ENCODE measurements at places on chromosomes 3 and 15. TPM values are rescaled to one million over a fixed set of nuclear protein-coding genes. Genes with fewer than 3 reads are reported as not detected.

- DNase-seq: no peak
Observed at GRCh38 chr15:69865369-69865768, 232.3 kb downstream of the TLE3 start.

GRCh38 chr3:112228786-112229185 is 65.2 kb downstream of the SLC9C1 start:
- no peak for DNase-seq

DNA sequence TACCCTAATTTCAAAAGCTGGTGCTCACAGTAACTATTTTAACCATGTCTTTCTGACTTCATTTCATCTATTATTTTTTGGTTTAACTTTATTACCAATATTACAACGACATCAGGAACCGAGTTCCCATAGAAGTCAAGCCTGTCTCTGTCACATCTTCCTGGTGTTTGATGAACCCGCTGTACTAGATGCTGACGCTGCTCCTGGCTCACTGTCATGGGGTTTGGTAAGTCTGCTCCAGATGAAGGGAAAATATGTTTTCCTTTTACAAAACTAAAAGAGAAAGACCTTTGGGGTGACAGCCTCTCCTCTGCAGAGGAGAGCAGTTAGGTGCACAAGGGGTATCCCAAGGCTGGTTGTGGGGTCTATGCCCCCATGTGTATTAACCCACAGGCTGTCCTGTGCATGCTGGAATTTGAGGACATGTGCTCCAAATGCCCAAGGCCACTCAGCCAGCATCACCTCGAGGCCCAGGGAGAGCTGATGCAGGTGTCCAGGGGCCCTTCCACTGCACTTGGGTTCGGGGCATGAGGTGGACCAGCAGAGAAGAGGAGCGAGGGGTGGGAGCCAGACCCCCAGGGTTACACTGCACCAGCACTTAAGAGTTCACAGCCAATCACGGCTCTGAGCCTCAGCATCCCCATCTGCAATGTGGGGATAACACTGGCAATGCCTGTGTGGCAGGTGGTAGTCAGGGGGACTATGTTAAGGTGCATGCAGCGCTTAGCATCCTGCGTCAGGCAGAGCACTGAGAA is 62.2 kb downstream of the ATP10A start:
- no peak for DNase-seq

- DNase-seq: no peak
Observed at GRCh38 chr3:133954717-133955360, 59.2 kb upstream of the RAB6B start.

DNA sequence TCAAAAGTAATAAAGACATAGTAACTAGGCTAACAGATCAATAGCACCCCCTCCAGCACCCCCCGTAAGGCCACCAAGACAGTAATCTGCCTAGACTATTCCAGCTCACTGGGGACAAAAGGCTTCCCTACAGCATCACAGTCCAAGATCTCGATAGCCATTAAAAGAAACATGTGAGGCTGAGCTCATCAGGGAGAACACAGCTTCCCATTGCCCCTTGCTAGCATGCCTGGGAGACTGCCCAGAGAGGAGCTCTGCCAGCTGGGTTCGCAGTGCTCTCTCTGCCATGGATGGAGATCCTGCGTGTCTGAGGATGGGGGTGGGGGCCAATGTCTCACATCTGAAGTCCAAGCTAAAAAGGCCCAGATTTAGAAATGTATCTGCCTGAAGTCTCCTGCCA is 17.8 kb downstream of the LRIG1 start:
- DNase-seq: peak; percentile 84

GRCh38 chr15:71830981-71831380 is 20.6 kb downstream of the NR2E3 start:
- no peak for DNase-seq

DNA sequence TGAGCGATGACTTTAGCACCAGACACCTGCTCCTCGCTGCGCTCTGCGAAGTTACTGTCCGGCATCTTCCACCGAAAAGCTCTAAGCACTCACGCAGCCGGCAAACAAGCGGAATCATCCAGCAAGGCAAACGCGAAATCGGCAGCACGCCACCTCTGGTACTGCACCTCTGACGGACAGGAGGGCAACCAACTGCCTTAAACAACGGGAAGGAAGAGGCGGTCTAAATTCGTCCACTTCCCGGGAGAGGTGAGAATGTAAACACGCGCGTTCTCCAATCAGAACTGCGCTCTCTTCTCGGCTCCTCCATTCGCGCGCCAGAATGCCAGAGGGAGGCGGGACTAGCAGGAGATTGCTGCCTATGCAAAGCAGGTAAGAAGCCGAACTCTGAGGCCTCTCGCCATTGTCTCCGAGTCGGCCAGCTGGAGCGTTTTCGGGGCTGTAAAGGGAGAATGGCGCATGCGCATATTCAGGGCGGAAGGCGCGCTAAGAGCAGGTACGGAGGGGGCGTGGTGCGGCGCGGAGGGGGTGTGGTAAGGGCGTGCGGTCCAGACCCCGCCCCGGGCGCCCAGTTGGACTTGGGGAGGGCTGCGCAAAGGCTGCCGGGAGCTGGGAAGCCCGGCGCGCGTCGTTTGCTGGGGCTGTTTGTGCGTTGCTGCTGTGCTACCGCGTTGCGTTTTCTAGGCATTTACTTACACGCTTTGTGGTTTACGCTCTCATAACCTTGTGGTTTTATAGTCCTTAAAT is at the start of the genes BTD and HACL1:
TSS of gene BTD (plus strand) at position 347 of the 747 bp plus-strand sequence. CDS start 33,695 bp downstream, outside the sequence.
TSS of gene HACL1 (minus strand) at position 171 of the 747 bp plus-strand sequence. CDS start at position 65, 106 bp downstream.
- peak; percentile 94 for DNase-seq

DNA sequence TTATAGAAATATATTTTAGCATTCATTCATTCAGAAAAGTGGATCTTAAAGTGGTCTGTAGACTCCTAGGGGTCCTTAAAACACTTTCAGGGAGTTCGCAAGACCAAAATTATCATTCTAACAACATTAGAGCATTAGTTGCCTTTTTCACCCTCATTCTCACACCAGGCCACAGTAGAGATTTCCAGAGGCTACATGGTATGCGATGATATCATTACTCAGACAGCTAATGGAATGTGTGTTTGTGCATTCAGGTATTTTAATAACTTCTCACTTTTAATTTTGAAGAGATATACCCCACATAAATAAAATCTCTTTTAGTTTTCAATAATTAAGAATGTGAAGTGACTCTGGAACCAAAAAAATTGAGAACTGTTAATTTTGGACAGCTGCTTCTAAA is 206.9 kb downstream of the NSUN3 start:
- no peak for DNase-seq

DNA sequence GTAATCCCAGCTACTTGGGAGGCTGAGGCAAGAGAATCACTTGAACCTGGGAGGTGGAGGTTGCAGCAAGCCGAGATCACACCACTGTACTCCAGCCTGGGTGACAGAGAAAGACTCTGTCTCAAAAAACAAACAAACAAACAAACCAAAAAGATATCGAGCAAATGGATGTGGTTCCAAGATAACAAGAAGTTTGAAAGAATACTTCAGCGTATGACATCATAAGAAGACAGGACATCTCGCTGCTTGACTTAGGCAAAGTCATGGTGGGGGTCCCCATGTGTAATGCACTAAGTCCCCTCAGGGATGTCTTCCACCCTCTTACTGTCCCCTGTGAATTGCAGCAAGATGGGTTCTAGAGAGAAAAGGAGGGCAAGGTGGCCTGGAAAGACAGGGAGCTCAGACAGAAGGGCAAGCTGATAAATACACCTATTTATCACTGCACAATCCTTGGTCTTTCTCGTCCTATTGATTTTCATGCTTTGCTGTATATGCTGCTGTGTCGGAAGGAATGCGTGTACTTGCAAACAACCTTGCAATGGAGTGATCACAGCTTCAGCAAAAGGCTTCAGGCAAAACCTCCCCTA is 115.0 kb downstream of the BDH1 start:
- DNase-seq: no peak

DNA sequence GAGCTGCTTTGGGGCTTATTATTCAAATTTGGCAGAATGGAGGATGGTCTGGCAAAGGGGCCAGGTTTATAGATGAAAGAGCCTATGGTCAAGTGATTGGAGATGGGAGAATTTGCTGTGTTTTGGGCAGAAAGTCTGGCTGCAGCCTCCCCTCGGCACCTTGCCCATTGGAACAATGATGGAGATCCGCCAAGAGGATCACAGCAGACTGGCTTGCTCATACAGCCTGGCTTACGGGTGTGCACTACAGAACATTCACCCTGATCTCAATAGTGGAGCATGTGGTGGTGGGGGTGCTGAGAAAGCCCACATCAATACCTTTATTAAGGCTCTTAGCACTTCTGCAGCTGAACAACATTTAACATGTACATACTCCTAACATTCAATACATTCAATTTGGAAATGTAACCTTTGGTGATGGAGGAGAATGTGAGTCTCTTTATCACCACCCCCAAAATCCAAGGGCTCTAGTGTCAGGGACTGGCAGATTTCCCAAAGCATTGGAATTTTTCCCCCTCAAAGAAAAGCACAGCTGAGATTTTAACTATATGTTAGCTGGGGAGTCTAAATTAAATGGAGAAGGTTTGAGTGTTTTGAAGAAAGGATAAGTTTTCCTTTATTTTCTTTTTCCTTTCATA is 118.4 kb upstream of the TMC3 start:
- no peak for DNase-seq

- DNase-seq: no peak
Observed at GRCh38 chr3:190631295-190631694, 117.4 kb downstream of the IL1RAP start.

GRCh38 chr3:48077815-48078214 is 61.6 kb upstream of the MAP4 start:
- DNase-seq: no peak

- no peak for DNase-seq
Observed at GRCh38 chr15:71002316-71002715, 109.7 kb downstream of the LRRC49 start.

DNA sequence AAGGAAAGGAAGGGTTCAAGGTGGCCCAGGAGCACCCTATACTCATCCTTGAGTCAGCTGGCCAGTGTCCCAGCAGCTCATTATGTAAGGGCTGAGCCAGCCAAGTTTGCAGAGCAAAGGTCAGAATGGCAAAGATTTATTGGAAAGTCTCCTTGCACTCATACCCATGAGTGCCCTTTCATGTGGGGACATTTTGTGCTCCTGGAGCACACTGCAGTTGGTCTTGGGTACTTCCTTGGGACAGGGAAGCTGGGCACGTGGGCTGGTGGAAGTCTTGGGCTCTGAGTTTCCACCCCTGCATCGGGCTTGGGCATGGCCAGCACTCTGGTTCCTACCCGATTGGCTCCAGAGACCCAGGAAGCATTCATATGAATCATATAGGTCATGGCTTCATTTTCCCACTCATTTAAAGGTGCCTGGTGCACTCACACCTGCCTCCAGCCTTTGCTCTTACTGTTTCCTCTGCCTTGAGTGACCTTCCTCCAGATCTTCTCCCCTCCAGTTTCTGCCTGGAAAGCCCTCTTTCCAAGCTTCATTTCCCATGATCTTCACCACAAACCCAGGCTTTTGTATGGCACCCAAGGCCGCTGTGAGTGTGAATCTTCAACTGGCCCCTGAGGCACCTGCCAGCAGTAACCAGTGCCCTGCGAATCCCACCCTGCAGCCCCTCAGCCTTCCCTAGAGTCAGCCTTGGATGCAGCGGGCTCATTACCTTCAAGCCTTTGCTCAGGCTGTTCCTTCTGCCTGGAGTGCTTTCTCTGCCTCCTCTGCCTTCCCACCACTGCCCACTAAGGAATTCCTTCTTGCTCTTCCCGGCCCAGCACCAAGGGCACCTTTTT is 10.5 kb upstream of the PRKCD start:
- DNase-seq: no peak

DNA sequence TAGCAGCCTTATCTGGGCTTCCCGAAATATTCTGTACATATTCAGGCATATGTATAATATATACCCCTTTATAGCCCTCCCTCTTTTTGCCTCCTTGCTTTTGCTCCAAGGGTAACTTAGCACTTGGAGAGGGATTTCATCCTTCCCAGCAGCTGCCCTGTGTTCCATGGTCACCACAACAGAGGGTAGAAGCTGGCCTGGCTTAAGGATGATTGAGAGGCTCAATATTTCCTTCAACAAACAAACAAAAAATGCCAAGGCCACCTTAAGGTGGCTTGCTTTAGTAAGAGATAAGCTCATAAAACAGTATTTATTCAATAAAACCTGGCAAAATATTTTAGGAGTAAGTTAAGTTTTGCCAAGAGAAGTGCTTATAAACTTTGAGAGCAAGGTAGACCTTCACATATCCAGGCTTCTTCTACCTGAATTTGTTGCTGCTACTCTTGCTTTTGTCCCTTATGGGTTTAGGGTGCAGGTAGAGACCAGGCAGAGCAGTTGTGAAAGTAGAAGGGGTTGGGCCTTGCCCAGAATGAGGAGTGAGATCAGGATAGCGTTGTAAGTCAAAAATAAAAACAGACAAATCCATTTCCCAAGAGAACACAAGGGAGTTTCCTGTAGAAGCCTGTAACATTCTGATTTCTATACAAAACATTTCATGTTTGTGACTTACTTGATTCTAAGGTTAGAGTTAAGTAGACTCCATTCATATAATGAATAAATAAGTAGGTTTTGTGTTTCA is 52.7 kb upstream of the ATOSA start:
- DNase-seq: no peak

DNA sequence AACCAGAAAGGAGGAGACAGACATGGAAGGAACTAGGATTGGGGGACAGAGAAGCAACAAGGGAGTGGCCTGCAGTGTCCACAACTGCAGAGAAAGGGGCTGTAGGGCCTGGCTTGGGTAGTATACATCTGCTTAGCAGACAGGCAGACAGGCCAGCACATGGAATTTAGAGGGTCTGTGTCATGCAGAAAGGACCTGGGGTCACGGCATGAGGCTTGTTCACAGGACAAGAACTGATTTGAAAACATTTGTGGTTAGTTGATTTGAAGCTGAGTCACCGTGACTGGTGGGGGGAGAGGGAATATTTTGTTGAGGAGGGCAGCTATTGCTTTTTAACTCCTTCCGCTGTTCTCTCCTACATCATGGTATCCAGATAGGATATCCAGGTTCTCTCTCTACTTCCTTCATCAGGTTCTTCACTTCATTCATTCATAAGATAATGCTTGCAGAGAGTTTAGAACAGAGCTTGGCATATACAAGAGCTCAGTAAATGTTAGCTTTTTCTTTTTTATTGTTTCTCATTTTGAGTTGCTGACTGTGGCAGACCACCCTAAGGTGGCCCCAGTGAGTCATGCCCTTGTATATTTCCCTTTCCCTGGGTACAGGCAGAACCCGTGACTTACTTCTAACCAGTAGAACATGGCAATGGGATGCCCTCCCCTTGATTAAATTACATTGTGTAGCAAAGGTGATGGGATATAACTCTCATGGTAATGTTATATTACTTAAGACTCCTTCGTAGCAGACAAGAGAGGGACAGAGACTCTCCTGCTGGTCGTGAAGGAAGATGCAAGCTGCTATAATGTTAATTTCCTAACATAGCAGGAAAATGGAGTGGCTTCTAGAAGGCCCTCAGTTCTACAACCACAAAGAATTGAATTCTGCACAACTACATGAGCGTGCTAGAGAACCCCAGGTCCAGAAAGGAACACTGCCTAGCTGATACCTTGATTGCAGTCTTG is 95.0 kb upstream of the NMNAT3 start:
- no peak for DNase-seq

- DNase-seq: no peak
Observed at GRCh38 chr3:99542767-99543518, 95.5 kb upstream of the COL8A1 start.

Gene PSTPIP1
- total RNA-seq: 1.4 TPM

Gene CHRFAM7A
- 2.2 TPM for total RNA-seq

Gene FAH
- 22.4 TPM for total RNA-seq

Gene KNL1
- total RNA-seq: 1.3 TPM

Gene COL6A5
- not detected for total RNA-seq

Gene FBXW12
- total RNA-seq: not detected

Gene CCDC33
- not detected for total RNA-seq

Gene PDZRN3
- 143 TPM for total RNA-seq
